Left lobe of liver (tissue), 2 donors: ENCODE measurements at places on chromosomes 2 and 18. TPM values are rescaled to one million over a fixed set of nuclear protein-coding genes. Genes with fewer than 3 reads are reported as not detected.

The ILKAP gene
- 20.1 TPM for total RNA-seq

The SCN7A gene
- total RNA-seq = 0.73 TPM

The EMX1 gene
- total RNA-seq = 0.20 TPM

The COLEC12 gene
- 0.08 TPM for total RNA-seq

The KIF1A gene
- 1.1 TPM for total RNA-seq

The DYTN gene
- not detected for total RNA-seq

The CPS1 gene
- 1,770 TPM for total RNA-seq

The SCN9A gene
- 2.2 TPM for total RNA-seq

The ACTG2 gene
- total RNA-seq = 2.8 TPM

The MYCN gene
- total RNA-seq = 0.73 TPM

The OSR1 gene
- 0.18 TPM for total RNA-seq
